ENCODE measurements at places on chromosomes 11 and 22.

DNA sequence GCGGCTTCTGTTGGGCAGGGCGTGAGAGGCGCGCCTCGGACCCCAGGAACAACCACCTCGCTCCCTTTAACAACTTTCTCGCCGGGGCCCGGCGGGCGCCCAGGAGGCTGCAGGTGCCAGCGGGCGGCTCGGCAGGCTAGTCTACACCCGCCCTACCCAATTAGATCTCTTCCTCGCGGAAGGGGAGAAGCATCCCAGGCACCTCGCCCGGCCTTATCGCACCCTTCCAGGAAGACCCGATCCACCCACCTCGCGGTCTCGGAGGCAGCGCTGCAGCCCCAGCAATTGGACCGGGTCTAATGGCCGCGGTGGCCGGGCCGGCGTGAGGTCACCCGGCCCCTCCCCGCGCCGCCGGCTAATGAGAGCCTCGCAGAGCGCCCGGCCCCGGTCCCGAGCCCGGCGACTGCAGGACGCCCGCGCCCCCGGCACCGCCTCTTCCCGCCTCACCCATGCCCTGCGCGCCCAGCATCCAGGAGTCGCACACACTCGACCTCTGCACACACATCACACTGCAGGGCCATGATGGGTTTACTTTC, at the start of gene PLAAT3:
PLAAT3 (minus strand) TSS at position 298 of the 536 bp plus-strand sequence. CDS start 419 bp downstream, outside the sequence.
- DNase-seq, result no peak

DNA sequence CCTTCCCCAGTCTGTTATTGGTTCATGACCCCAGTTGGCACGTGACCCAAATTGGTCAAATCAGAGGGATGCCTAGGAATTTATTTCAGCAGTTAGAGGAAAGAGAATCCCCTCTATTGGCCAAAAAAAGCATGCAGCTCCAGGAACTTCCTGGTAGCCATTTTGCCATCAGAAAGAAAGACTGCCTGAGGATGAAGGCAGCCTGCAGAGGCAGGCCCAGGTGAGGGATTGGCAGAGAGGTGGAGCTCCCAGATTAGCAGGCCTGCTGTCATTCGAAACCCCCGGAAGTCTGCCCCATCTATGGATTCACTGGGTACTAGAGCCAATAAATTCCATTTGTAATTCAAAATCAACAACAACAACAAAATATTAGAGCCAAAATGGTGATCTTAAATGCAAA, 207.6 kb downstream of the CWF19L2 start:
- DNase-seq, result no peak

- no peak for DNase-seq
These were observed 23.6 kb downstream of the NPAT start for GRCh38 chr11:108198833-108199232.

- no peak for DNase-seq
These were observed 17.5 kb downstream of the KBTBD3 start for GRCh38 chr11:106059617-106060016.

DNA sequence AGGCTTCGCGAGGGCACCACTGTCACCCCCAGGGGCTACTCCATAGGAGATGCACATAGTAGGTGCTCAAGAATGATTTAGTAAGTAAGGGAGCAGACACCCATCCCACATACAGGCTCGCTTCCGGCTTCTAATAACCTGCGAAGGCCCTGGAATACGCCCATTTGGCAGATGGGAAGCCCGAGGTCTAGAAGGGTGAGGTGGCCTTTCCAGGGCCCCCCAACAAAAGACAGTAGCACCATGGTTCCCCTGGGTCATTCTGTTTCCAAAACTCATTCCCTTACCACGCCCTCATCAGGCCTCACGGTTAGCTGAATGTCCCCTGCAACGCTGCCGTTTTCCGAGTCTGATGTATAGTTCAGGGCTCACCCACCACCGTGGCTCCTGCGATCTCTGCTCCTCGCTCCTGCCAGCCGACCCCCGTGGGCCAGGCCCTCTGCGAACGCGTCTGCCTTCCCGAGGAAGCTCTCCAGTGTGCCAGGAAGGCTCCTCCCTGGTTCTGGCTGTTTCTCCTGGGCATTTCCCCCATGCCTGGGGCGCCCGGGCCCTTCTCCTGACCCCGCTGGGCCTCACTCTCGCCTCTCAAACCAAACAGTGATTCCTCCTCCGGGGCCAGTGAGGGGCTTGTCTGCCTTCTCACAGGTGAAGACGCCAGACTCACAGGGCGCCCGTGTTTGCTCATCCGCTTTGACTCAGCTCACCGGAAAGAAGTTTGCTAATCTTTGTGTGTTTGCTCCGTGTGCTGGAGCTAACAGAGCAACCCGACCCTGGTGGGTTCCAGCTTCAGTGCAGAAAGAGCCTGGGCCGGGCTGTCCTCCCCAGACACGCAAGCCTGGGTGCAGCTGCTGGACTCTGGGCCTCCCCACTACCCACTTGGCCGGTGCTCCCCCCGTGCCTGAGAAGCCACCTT, 86.6 kb downstream of the RTL6 start:
- DNase-seq, result no peak

GRCh38 chr22:39567135-39567946, 3.2 kb upstream of the CACNA1I start:
- DNase-seq, result no peak

DNA sequence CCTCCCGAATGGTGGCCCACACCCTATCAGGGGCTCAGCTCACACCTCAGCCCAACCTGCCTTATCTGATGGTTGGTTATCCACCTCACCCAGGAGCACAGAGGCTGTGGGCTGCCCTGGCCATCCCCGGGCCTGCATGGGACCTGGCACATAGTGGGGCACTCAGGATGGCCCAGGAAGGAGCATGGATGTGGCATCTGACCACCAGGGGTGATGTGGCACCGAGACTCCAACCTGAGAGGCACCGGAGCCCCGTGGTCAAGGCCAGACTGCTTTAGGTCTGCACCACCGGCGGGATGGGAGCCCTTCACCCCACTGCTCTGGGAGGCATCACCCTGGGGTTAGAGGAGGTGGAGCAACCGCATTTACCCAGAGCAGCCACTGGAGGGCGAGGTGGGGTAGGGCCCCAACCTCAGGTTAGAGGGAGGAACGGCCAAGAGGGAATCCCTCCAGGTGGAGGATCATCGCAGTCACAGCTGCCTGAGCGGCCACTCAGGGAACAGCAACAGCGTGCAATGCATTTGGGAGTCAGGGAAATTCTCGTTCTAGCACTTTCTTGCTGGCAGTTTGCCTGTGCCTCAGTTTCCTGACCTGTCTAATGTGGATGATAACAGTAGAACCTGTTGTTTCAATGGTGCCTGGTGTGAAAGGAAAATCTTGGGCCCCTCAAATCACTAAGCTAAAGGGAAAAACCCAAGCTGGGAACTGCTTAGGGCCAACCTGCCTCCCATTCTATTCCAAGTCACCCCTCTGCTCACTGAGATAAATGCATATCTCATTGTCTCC, 52.9 kb upstream of the CARS1 start:
- DNase-seq, result no peak

DNA sequence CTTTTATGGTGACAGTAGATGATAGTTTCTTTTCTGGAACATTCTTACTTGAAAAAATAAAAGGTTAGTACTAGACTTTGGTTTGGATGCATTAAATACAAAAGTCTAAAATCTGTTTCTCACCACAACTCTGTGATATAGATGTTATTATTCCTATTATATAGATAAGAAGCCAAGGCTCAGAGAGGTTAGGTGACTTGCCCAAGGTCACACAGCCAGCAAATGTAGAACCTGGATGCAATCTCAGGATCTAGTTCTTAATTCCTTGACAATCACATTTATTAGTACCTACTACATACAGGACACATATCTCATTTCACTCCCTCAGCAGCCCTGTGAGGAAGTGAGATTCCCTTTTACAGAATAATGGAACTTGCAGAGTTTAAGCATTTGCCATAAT, 26.3 kb upstream of the SMCO4 start:
- DNase-seq, result no peak

- no peak for DNase-seq
These were observed 5.3 kb downstream of the OTUB1 start for GRCh38 chr11:63991558-63991957.

DNA sequence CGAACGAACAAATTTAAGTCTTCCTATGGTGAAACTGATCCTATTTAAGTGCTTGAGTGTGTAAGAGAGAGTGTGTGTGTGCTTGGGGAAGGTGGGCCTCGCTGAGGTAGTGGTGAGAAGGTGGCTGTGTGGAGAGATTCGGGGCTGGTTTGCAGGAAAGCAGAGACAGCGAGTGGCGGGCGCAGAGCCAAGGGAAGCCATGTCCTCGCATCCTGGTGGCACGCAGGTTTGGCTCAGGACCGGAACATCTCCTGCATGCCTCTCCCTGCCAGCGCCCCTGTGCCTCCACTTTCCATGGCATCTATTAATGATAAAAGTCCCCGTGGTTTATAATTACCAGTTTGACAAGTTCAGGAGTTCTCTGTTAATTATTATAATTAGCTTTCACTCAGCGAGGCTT, 383.1 kb upstream of the CADM1 start:
- DNase-seq, result no peak

- DNase-seq, result no peak
These were observed 10.3 kb upstream of the SPON1 start for GRCh38 chr11:13952221-13952620.

GRCh38 chr11:7484645-7485044, 661 bp upstream of the OLFML1 start:
- DNase-seq, result no peak

Measured in AG04449 (cell line).